ENCODE measurements at places on chromosomes 6 and 20.

GRCh38 chr6:31379850-31380249 lies 22.9 kb upstream of the HLA-B start:
- DNase-seq, result no peak

- DNase-seq, result no peak
These were observed 14.0 kb downstream of the PCK1 start for GRCh38 chr20:57574954-57575353.

DNA sequence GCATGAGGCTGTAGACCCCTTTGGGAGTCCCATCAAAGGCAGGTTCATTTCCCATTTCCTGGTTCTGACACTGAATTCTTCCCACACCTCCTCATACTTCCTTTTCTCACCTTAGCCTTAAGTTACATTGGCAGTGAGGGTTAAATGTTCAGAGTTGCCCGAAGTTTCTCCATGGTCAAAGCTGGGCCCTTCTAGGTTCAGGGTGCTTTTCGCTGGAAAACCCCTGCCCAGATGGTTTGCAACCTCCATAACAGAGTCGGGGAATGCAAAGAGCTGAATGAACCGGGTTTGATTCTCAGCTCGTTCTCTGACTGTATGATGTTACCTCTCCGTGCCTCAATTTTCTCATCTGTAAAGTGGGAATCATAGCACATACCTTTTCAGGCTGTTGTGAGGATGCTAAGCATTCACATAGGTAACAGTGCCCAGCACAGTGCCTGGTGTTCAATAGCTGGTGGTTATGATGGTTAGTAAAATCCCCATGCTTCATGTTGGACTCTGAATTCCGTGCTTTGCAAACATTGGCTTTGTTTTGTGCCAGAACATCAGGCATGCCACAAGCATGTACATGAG lies 149.8 kb downstream of the NFATC2 start:
- no peak for DNase-seq

- no peak for DNase-seq
These were observed 30.2 kb downstream of the PHACTR3 start for GRCh38 chr20:59634435-59635005.

DNA sequence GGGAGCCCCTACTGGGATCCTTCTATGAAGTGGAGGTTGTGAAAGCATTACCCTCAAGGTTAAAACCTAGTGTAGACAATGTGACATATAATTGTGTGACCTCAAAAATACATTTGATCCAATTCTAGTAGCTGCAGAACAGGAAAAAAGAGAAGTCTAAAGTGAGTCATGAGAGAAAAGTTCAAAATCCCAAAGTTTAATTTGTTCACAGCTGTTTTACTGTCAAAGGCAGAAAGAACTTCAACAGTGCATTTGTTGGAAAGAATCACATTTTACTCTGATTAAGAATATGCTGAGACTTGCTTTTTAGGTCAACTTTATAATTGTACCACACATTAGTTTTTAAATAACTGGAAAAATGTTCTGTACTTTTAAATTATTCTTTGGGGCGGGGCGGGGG lies 1027.4 kb upstream of the FLRT3 start:
- DNase-seq, result no peak

- DNase-seq, result no peak
These were observed 227.9 kb downstream of the PTPRT start for GRCh38 chr20:42961771-42962170.
